ENCODE measurements at places on chromosomes 6 and 20. TPM values are rescaled to one million over a fixed set of nuclear protein-coding genes. Genes with fewer than 3 reads are reported as not detected.

Gene SCRT2
- polyA plus RNA-seq = not detected

Gene RAET1E
- 0.15 TPM for polyA plus RNA-seq

Gene C6orf15
- not detected for polyA plus RNA-seq

Gene PXT1
- not detected for polyA plus RNA-seq

Gene LZTS3
- 12.3 TPM for polyA plus RNA-seq

GRCh38 chr6:37222125-37222967, 35.2 kb upstream of the TBC1D22B start:
- no peaks in the 10 kb centered on the region for H3K36me3 ChIP-seq
- H3K4me1 ChIP-seq = peaks cover 6% of the 10 kb centered on the region
- no peaks in the 10 kb centered on the region for H3K27me3 ChIP-seq
- peak overlapping the region; percentile 37 for H3K27ac ChIP-seq

- no peak overlapping the region for H3K27ac ChIP-seq
- no peaks in the 10 kb centered on the region for H3K36me3 ChIP-seq
- no peaks in the 10 kb centered on the region for H3K27me3 ChIP-seq
- no peak for DNase-seq
- no peaks in the 10 kb centered on the region for H3K4me1 ChIP-seq
- H3K4me3 ChIP-seq = no peak overlapping the region
Observed at GRCh38 chr6:105493736-105494135, 90.9 kb upstream of the PREP start.

- H3K27me3 ChIP-seq = no peaks in the 10 kb centered on the region
- H3K4me3 ChIP-seq = no peak overlapping the region
- no peak overlapping the region for H3K27ac ChIP-seq
Observed at GRCh38 chr20:4320291-4320690, 304.9 kb upstream of the RNF24 start.

DNA sequence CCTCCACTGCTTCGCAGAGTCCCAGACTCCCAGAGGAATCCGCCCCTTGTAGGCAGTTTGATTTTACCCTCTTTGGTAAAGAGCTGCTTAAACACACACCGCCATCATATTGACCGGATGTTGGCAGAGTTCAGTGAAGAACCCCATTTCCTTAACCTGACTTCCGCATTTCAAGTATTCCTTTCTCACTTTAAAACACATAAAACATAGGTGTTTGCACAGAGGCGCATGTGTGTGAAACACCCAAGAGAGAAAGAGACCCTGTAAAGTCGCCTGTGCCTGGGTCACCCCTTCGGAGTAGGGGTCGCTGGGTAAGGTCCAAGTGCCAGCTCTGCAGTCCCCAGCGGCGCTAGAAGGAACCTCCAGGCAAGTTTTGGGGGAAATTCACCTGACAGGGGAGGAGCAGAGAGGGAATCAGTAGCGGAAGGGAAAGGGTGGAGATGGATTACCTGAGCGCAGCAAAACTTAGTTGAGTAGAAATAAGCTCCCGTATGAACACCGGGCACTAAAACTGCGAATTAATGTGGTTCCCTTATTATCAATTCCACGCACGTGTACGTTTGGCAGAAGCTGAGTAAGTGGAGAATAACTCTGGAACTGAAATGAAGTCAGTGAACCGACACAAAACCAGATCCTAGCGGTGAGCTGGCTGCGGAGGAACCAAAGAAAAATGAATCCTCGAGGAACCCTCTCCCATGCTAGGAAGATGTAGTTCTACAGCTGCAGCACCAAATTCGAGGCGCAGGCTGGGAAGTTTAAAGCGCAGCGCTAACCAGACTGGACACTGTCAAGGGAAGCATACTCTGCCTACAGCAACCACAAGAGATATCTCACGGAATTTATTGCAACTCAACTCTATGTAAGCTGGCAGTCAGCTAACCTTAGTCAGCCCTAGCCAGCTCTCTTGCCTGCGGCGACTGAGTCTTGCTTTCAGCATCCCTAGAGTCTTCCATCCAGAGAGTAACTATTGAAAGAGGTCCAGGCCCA, 3.5 kb upstream of the HTR1B start:
- peak overlapping the region; percentile 50 for H3K4me3 ChIP-seq
- H3K27me3 ChIP-seq = no peaks in the 10 kb centered on the region
- H3K4me1 ChIP-seq = no peaks in the 10 kb centered on the region
- H3K27ac ChIP-seq = no peak overlapping the region
- DNase-seq = no peak
- no peaks in the 10 kb centered on the region for H3K36me3 ChIP-seq

GRCh38 chr20:43849496-43850186, 65.0 kb upstream of the TOX2 start:
- H3K27ac ChIP-seq = no peak overlapping the region
- no peaks in the 10 kb centered on the region for H3K4me1 ChIP-seq
- no peak for DNase-seq
- no peak overlapping the region for H3K4me3 ChIP-seq
- H3K36me3 ChIP-seq = no peaks in the 10 kb centered on the region

DNA sequence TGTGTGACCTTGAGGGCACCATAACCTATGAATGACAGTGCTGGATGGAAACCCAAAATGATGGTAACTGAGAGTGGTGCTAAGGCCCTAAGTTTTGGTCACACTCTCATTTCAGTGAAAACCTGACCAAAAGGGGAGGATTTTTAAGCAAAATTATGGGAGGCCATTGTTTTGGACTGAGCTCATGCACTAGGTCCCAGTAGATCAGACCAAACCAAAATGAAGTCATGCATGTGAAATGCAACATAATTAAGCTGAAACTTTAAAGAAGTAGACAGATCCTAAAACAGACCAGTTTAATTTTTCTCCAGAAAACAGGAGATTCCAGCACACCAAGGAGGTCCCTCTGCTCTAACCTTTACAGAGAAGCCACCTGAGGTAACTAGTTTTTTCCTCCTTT, 24.0 kb upstream of the THBS2 start:
- H3K27ac ChIP-seq = no peak overlapping the region

DNA sequence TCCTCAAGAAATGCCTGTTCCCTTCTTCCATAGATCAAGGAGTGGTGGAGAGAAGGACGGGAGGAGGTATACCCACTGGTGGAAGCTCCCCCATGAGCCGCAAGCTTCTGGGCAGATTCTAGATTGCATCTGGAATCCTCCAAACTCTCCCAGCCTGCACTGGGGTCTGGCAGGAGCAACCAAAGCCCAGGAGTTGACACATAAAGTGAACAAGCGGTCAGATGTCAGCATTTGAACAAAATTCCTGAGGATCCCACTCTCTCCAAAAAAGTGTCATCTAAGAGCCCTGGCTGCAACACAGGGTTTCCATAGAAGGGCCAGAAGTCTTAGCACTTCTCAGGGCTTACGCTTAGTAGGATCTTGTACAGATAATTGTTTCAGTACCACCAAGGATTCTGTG, 88.2 kb downstream of the KCNB1 start:
- H3K27me3 ChIP-seq = no peaks in the 10 kb centered on the region
- H3K27ac ChIP-seq = no peak overlapping the region
- H3K4me1 ChIP-seq = no peaks in the 10 kb centered on the region
- no peak for DNase-seq
- H3K4me3 ChIP-seq = no peak overlapping the region
- no peaks in the 10 kb centered on the region for H3K36me3 ChIP-seq

GRCh38 chr6:67287566-67287965, 1347.5 kb upstream of the ADGRB3 start:
- no peaks in the 10 kb centered on the region for H3K27me3 ChIP-seq
- H3K36me3 ChIP-seq = no peaks in the 10 kb centered on the region
- no peak for DNase-seq
- no peak overlapping the region for H3K4me3 ChIP-seq
- H3K27ac ChIP-seq = no peak overlapping the region

DNA sequence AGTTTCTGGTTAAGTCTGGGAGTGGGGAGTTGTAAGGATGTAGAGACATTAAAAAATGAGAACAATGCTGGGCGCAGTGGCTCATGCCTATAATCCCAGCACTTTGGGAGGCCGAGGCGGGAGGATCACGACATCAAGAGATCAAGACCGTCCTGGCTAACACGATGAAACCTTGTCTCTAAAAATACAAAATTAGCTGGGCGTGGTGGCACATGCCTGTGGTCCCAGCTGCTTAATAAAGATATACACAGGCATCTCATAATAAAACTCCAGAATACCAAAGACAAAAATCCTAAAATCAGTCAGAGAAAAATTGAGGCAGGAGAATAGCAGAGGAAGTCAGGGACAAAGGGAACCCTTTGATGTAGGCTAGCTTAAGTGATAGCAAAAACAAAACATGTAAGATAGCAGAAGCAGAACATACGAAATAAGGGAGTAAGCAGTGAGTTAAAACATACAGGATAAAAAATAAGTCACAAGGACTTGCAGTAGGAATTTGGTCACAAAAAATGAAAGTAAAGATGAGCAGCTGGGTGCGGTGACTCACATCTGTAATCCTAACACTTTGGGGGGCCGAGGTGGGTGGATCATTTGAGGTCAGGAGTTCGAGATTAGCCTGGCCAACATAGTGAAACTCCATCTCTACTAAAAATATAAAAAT, 23.6 kb downstream of the DDX43 start:
- no peak for DNase-seq
- no peak overlapping the region for H3K4me3 ChIP-seq
- no peaks in the 10 kb centered on the region for H3K27me3 ChIP-seq
- H3K36me3 ChIP-seq = no peaks in the 10 kb centered on the region

DNA sequence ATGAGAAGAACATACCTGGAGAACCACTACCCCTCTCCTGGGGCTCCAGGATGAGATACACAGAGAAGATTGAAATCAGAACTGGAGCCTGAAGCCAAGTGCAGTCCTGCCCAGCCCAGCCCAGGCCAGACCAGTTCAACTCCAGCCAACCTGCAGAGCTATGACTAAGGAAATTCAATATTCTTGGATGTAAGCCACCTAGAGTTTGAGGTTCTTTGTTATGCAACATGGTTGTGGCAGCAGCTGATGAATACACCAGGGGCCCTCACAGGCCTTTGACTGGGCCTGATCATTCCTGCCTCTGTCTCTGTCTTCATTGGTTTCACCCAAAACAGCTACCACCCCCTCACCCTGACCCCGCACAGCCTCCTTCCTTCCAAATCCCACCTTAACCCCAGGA, 167.8 kb downstream of the LRFN2 start:
- no peaks in the 10 kb centered on the region for H3K27me3 ChIP-seq
- no peaks in the 10 kb centered on the region for H3K4me1 ChIP-seq
- no peak overlapping the region for H3K27ac ChIP-seq
- no peak for DNase-seq
- no peak overlapping the region for H3K4me3 ChIP-seq

GRCh38 chr6:43120101-43120763, 44.1 kb downstream of the PTK7 start:
- H3K4me3 ChIP-seq = no peak overlapping the region
- H3K27ac ChIP-seq = peak overlapping the region; percentile 99
- no peaks in the 10 kb centered on the region for H3K27me3 ChIP-seq
- no peak for DNase-seq

DNA sequence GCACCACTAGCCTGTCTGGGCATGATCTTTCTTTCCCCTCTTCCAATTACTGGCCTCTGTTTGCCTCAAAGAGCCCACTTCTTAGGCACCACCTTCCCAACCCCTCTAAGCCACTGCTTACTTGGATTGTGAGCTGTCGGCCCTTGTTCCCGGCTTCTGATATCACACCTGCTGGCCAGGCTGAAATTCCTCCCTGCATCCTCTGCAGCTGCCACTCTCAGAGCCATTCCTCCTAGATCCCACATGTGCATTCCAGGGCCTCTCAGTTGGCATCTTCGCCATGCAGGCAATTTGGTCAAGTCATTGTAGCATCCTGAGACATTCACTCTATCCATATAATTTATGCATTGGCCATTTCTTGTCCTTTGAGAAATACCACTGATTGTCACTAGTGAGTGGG, 135.9 kb downstream of the OLIG3 start:
- H3K36me3 ChIP-seq = no peaks in the 10 kb centered on the region
- H3K27me3 ChIP-seq = no peaks in the 10 kb centered on the region
- H3K4me3 ChIP-seq = no peak overlapping the region
- no peak for DNase-seq
- H3K4me1 ChIP-seq = no peaks in the 10 kb centered on the region

GRCh38 chr6:110629153-110629552, 152.7 kb upstream of the SLC22A16 start:
- no peaks in the 10 kb centered on the region for H3K36me3 ChIP-seq
- H3K4me1 ChIP-seq = peaks cover 2% of the 10 kb centered on the region
- DNase-seq = no peak

Measured in SK-N-SH (cell line).